NCI-H1105 (cell line): ENCODE measurements at places on chromosomes 16 and 17.
A peak's percentile ranks its signal among the peaks of the same experiment; 100 is the strongest.

GRCh38 chr17:82050152-82050760, 1.4 kb downstream of the RFNG start:
- DNase-seq, result no peak

DNA sequence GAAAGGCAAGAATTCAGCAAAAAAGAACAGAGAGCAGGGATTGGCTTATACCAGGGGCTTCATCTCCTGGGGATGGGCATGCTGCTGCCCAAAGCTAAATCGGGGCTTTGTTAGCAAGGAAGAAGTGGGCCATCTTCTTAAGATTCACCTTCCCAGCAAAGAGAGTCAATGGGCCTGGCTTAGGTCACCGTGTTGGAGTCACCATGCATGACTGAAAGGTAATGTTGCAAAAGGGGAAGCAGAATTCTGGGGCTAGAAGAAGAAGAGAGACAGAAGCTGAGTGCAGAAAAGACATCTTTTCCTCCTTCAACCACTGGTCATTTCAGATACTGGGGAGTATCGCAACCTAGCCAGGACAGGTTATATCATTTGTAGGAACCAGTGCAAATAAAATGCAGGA, 76.3 kb upstream of the KIFC3 start:
- DNase-seq, result no peak

GRCh38 chr17:44400226-44400847, 10.9 kb upstream of the ITGA2B start:
- no peak for DNase-seq

DNA sequence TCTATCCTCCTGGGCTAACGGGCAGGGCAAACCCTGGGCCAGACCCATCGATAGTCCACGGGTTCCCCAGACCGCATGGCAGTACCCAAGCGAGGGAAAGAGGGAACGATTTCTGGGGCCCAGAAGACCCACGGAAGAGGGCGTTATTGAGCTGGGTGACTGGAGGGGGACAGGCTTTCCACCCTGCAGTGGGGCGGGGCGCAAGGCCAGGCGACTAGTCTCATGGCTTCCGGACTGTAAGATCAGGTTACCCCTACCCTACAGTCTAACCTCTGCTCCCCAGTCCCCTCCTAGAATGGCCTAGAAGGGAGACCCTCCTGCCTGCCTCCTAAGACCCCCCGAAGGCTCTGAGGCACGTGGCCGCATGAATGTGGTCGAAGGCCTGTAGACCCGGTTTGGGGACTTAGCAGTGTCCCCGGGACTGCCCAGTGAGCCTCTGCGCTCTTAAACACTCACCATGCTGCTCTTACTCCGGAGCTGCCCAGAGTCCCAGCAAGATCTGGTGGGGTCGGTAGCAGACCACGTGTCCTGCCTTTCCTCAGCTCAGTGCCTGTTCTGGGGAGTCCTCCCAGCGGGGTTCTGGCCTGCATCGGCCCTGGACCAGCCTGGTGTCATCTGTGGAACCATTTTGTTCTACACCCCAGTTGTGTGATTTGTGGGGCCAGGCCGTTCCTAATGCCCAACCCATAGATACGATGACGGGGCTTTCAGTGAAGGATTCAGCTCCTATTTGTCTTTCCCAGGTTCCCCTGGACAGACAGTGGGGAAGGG, 13.2 kb upstream of the AURKB start:
- peak; percentile 46 for DNase-seq

GRCh38 chr17:45225051-45225700, 3.5 kb downstream of the FMNL1 start:
- DNase-seq, result no peak

- DNase-seq, result no peak
Observed at GRCh38 chr16:85426806-85427205, 186.3 kb upstream of the GSE1 start.

GRCh38 chr17:29045734-29046472, 3.0 kb downstream of the PIPOX start:
- DNase-seq, result no peak

- DNase-seq, result no peak
Observed at GRCh38 chr17:50938821-50939541, 72.8 kb upstream of the TOB1 start.

GRCh38 chr17:75418531-75418930, 13.1 kb upstream of the GRB2 start:
- no peak for DNase-seq

DNA sequence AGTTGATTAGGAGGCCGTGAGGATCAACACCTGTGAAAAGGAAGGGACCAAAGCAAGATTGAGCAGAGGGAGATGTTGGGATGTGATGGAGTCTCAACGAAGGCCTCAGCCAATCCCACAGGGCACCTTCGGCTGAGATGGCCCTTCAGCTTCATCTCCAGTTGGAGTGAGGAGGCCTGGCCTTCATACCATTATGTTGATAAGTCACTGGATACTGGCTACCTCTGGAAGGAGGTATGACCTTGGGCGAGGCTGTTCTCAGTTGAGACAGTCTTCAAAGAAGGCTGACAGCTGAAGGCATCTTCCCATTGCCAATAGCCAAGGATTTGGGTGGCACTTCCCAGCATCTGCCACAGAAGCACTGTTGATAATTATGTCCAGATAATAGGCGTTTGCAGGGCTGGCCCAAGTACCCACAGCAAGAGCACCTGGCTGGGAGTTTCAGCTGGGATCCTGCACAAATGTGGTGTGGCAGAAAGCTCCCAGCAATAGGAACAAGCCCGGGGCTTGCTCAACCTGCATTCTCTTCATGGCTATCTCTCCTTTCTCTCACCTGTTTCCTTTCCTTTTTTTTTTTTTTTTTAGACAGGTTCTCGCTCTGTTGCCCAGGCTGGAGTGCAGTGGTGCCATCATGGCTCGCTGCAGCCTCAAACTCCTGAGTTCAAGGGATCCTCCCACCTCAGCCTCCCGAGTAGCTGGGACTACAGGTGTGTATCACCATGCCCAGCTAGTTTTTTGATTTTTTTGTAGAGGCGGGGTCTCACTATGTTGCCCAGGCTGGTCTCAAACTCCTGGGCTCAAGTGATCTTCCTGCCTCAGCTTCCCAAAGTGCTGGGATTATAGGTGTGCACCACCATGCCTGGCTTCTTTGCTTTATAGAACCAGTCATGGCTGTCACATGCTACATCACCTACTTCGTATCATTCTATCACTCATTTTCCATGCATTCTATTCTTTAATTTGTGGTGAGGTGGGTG, 18.2 kb upstream of the MAP3K14 start:
- DNase-seq, result no peak

- no peak for DNase-seq
Observed at GRCh38 chr17:19292377-19292711, 55.2 kb downstream of the EPN2 start.

- DNase-seq, result no peak
Observed at GRCh38 chr16:17768257-17768656, 297.5 kb upstream of the XYLT1 start.

DNA sequence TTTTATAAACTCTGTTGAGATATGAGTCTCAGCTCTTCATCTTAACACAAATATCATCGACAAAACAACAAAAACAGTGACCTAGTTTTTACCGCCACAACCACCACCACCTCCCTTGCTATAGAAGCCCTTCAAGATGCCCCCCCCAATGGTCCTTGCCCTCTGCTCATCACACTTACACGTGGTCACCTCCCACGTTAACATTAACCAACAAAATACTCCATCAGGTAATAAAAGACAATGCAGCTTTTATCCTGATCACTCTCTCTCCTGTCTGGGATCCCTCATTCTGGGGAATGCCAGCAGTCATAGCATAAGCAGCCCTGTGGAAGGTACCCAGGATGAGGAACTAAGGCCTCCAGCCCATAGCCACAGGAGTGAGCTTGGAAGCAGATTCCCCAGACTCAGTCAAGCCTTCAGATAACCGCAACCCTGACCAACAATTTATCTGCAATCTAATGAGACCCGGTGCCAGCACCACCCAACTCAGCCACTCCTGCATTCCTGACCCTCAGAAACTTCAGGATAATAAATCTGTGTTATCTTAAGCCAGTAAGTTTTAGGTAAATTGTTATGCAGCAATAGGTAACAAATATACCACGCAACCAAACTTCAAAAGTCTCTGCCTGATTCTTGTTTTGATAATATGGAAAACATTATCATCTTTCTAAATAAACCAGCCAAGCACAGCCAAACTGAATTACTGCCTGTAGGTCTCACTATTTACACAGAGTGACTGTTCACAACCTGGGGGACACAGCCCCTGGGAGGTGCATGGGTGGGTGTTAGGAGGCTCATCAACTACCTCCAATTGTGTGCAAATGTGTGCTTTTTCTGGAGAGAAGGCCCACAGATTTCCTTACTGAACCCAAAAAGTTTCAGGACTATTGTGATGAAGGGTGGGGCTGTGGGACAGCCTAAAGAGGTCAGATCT, 6.1 kb downstream of the PECAM1 start:
- DNase-seq, result no peak

DNA sequence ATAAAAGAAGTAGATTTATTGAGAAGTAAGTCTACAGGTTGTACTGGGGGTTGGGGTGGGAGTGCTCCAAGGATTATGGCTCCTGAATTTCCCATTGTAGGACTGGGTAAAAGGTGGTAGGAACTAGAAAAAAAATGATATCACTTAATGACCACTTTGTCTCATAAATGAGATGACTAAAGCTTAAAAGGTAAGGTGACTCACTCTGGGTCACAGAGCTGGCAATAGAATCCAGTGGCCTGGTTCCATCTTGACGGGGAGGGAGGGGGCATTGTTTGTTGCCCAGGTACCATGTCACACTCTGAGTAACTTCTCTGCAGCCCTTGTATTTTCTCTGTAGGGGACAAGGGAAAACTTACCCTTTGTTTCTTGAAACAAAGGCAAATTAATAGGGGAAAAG, 126.1 kb downstream of the PITPNC1 start:
- no peak for DNase-seq

DNA sequence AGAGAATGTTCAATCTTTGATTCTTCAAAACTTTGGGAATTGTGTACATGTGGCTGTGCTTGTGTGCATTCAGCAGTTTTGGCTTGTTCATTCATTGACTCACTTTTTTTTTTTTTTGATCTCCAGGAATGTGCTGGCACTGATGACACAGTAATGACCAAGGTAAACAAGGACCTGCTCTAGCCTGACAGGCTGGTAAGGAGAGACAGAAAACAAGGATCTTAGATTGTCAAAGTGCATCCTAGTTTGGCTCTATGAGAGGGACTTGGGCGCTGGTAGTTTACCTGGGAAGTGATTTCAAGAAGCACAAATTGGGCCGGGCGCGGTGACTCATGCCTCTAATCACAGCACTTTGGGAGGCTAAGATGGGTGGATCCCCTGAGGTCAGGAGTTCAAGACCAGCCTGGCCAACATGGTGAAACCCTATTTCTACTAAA, 233.1 kb upstream of the WSCD1 start:
- DNase-seq, result no peak

GRCh38 chr16:85327731-85328675, 215.7 kb upstream of the CIBAR2 start:
- peak; percentile 21 for DNase-seq

- DNase-seq, result no peak
Observed at GRCh38 chr17:64599187-64599676, 62.9 kb downstream of the SMURF2 start.

DNA sequence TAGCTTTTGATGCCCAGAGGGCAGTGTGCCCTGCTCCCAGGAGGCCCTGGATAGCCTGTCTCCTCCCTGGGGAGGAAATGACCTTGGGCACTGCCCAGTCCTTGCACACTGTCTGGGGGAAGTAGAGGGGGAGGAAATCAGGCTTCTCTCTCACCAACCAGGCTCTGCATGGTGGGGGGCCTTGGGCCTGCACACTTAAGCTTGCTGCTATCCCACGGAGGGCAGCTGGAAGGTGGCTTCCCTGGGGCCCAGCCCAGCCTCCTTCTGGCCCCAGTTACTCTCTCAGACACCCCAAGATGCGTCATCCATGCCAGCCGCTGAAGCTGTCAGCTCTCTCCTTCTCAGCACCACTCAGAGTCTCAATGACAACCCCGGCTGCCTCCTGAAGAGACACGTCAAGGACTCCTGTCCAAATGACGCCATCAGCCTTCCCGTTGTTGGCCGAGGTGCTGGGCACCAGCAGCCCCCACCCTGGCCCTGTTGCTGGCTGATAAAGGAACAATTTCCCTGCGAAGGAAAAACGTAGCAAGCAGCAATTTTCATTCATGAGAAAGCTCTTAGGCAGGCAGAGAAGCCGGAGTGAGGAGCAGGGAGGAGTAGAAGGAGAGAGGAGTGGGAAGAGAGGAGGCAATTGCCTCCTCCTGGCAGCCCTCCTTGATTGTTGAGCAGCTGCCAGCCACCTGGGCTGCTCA, 95.5 kb downstream of the SDK2 start:
- DNase-seq, result no peak

DNA sequence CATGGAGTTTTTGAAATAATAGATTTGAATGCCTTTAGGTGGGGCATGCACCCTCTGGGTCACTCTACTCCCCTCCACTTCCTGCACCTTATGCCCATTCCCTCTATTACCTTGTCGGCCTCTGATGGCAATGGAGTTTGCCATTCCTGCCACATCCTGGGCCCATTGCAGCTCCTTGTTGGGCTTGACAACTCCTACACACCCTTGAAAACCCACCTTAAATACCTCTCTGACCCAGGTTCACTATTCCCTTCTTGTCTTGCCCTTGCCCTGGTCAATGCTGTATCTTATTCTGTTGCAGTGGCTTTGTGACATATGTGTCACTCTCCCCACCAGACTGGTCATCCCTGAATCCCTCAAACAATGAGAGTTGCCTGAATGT, 2.4 kb downstream of the CCR7 start:
- DNase-seq, result no peak

- no peak for DNase-seq
Observed at GRCh38 chr17:42655528-42655927, 3.6 kb upstream of the TUBG2 start.

DNA sequence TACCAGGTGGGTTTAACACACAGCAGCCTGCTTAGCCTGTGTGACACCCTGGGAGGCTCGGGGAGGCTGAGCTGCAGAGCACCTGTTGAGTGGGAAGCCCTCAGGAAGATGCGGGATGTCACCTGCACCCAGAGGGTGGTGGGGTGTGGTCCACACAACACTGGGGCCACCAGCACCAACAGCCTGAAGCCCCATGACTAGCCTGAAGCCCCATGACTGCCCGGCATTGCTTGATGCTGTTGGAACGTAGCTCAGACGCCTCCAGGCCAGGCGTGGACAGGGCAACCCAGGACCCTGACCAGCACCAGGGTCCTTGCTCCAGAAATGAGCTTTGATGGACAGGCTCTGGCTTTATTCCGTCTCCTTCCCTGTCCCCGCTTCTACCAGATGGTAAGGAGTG, 76.3 kb upstream of the ZNF469 start:
- DNase-seq, result no peak

DNA sequence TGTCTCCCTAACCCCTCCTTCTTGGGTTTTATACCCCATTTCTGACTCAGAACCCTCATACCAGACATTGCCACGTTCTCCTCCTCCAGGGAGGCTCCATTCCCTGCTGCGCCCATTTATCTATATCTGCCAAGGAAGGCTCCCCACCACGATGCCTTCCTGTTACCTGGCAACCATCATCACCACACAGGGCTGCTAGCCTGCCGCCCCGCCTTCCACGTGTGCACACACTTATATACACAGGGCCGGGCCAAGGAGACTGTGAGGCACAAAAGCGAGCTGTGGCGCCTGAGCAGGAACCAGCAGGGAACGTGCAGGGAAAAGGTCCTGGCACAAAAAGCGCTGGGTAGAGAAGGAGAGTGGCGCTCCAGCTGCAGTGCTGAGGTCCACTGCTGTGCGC, 261.8 kb downstream of the CBLN1 start:
- no peak for DNase-seq

GRCh38 chr17:74210191-74211140, 2.9 kb upstream of the TTYH2 start:
- DNase-seq, result peak; percentile 12

- DNase-seq, result no peak
Observed at GRCh38 chr17:51455931-51456330, 195.6 kb downstream of the UTP18 start.
